ENCODE measurements at places on chromosomes 11 and 22.

- DNase-seq: peak; percentile 57
Measured at GRCh38 chr22:50398831-50399648, 55.9 kb downstream of the PPP6R2 start.

DNA sequence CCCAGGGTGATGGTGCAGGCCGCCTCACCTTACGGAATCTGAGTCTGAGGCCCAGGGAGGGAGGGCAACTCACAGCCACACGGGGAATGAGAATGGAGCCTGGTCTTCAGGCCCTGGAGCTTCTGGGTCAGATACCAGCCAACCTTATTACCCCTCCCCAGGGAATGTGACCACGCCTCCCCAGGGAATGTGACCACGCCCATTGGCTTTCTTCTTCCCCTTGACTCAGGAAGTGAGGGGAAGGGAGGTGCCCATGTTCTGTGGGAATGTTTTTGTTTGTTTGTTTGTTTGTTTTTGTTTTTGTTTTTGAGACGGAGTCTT, 57.5 kb upstream of the RBFOX2 start:
- DNase-seq: no peak

DNA sequence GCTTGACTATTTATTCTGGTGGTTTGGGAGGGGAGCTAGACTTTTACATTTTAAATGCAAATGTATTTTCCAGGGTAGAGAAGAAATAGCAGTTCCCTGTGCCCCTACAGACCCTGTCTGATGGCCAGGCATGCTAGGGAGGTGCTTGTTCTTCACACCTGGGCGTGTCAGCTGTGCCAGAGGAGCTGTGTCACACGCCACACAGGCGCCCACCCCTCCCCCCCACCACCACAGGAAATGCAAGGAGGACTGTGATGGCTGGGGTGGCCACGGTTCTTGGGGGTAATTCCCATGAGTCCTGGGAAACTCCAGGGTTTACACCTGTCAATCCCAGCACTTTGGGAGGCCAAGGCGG, 82.2 kb downstream of the FLI1 start:
- no peak for DNase-seq

DNA sequence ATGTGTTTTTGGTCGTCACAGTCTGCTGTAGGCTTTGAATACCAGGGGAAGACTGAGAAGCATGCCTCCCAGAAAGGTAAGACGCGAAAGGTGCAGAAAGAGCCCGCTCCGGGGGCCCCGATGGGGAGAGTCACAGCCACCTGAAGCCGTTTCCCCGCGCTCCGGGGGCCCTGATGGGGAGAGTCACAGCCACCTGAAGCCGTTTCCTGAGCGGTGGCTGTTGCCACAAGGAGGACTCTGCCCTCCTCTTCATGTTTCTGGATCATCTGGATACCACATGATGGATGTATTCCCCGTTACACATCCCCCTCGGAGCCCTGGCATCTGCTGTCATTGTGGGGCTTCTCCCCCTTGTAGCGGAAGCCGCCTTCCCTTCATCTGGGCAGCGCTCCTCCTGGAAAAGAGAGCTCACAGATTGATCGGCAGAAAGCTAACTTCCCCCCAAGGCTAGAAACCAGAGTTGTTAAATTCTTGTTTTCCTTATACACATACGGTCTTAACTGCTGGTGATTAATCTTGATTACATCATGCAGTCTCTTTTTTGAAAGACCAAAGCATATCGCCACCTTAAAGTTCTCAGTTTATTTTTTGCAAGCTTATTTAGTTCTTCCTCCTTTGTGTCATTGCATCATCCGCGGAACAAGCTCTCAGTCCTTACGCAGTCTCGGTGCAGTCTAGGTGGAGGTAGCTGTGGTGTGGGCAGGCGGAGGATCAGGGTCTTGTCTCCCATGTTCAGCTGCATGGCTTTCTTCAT, 17.5 kb downstream of the CTTN start:
- peak; percentile 86 for DNase-seq

- DNase-seq: no peak
Measured at GRCh38 chr11:132898676-132899075, 633.6 kb downstream of the OPCML start.

DNA sequence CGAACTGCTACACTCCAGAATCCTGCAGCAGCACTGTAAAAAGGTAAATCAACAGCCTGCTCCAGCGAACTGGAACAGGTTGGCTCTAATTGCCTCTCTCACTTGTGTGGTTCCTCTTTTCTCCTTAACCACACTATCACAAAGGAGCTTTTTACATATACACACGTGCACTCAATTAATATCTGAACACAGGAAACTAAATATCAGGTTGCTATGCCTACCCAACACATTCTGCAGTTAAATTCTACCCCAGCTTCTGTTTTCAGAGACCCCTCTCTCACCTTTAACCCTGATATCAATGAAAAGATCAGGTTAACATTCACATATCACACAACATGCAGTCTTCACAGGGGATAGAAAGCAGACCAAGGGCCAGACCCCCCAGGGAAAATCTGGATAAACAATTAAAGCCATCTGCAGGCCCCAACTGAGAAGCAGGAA, 11.0 kb downstream of the RBFOX2 start:
- no peak for DNase-seq
